Right lung (tissue), 10 donors: ENCODE measurements at places on chromosomes 5 and 9. TPM values are rescaled to one million over a fixed set of nuclear protein-coding genes. Genes with fewer than 3 reads are reported as not detected.
A peak's percentile ranks its signal among the peaks of the same experiment; 100 is the strongest.

Gene SELENOP
- polyA plus RNA-seq = 519 TPM

Gene FIBCD1
- 0.66 TPM for polyA plus RNA-seq

Gene GABRA1
- 2.2 TPM for polyA plus RNA-seq

Gene MSMP
- 0.53 TPM for polyA plus RNA-seq

Gene PPIC
- polyA plus RNA-seq = 47.8 TPM

Gene DOK3
- 6.6 TPM for polyA plus RNA-seq

Gene DIPK1B
- polyA plus RNA-seq = 22.7 TPM

Gene PCDHB12
- 4.3 TPM for polyA plus RNA-seq

Gene CDX1
- 0.25 TPM for polyA plus RNA-seq

Gene HAVCR2
- 2.9 TPM for polyA plus RNA-seq

Gene SV2C
- polyA plus RNA-seq = 0.26 TPM

Gene AFF4
- 39.8 TPM for polyA plus RNA-seq

Gene EGFL7
- polyA plus RNA-seq = 96.3 TPM

Gene SLC4A9
- 0.25 TPM for polyA plus RNA-seq

GRCh38 chr5:157772127-157772526 lies 28.6 kb downstream of the LSM11 start:
- no peak for DNase-seq

- DNase-seq = peak; percentile 73
These were observed 18.4 kb upstream of the EGFL7 start for GRCh38 chr9:136644343-136644592.

- no peak for DNase-seq
These were observed 738.2 kb downstream of the SEMA5A start for GRCh38 chr5:8807636-8808035.

GRCh38 chr5:115510145-115510645 lies 34.4 kb downstream of the FEM1C start:
- no peak for DNase-seq

DNA sequence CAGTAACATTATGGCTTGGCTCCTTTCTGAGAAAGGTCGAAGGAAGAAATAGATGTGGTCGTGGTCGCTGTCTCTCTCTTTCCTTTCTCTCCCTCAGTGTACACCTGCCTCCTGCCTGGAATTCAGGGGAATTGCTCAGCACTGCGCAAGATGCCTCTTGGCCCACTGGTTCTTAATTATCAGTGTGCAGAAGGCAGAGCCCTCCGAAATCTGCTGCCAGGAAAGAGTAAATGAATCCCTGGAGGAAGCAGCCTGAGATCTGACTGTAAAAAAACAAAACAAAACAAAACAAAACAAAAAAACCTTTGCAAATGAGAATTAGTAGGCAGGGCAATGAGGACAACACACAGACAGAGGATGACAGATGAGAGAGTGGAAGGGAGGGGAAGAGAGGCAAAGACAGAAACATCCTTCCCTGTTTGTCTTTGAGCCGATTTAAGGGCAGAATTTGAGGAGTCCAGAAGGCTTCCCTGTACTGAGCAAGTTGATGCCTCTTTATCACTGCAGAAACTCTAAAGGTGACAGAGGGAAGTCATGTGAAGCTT lies 113.8 kb upstream of the PUM3 start:
- DNase-seq = no peak

- DNase-seq = peak; percentile 82
These were observed 209.2 kb upstream of the PAPPA start for GRCh38 chr9:115944166-115944948.

DNA sequence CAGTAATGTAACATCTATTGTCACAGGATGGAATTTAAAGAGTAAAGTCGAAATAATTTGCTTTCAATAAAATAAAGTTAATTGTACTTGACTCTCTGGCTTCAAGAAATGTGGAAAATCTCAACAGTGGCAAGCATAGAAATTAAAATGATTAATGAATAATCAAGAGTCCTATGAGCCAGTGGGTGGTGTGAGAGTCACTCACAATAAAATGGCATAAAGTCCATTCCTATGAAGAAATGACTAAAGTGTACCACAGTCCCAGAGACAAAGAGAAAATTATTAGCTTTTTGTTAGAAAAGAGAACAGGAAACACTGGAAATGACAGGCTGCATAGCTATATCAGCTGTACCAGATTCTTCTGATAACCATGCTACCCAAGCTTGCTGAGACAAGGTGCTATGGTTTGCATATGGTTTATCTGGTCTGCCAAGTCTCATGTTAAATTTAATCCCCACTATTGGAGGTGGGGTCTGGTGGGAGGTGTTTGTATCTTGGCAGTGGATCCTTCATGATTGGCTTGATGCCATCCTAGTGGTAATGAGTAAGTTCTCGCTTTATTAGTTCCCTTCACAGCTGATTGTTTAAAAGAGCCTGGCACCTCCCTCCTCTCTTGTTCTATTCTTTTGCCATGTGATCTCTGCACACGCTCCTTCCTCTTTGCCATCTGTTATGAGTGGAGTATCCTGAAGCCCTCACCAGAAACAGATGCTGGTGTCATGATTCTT lies 647.7 kb upstream of the ITGA1 start:
- DNase-seq = no peak

DNA sequence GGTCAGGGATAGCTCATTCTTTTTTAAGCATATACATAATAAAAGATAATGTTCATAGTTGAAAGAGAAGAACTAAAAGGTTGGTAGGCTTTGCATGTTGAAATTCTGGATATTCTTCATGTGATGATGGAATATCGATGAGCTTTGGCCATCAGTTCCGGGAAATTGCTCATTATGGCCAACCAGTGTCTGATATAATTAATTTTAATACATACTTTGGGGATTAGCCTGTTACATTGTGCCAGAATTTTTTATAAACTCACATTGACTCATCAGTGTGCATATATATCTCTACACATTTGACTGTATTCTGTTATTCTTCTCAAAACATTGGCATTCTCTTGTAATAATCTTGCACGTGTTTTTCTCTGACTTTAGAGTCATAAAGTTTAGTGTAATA lies 84.3 kb downstream of the NNT start:
- no peak for DNase-seq

DNA sequence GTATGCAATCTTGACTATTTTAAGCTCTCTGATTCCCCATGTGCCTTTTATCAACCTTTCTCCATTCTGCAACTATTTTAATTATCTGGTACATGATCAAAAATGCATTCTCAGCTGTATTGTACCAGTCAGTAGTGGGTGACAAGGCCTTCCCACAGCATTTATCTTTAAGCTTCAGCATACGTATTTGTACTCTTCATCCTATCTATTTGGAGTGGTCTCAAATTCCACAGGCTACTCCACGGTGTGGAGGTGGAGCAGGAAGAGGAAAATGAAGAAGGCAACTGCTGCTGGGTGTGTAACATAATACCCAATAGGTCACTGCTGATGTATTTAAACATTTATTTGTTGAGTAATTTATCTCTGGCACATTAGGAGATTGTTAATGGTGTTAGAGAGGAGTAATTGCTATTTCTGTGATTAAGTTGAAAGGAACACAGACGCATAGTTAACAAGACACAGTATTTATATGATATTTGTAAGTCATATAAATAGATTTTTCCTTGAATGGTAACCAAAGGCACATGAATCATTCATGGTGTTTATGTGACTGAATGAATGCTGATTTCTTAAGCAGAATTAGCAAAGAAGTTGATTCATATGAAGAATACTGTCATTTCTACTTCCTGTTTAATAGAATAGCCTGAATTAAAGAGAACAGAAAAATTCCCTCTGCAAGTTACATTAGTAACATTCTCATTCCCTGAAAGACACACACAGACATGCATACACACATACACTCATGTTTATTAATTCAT lies 153.8 kb upstream of the NR3C1 start:
- DNase-seq = no peak

- no peak for DNase-seq
These were observed 122.5 kb downstream of the NPR3 start for GRCh38 chr5:32833663-32834062.

DNA sequence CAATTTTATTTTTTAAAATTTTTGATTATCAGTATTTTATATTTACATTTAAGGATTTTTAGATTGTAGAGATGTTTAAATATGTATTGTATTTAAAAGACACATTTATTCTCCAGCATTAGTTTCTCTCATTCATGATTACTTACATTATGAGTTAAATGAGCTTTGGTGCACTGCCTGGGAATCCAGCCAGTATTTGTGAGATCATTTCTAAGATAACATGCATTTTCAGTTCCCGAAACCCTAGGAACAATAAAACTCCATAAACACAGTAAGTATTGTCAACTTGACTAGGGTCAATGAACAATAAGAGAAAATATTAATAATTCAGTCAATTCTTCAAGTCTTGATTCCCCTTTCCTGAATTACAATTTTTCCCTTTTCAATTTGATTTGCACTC lies 403.3 kb downstream of the PLK2 start:
- DNase-seq = no peak

- peak; percentile 2 for DNase-seq
These were observed 6.9 kb upstream of the MEIKIN start for GRCh38 chr5:131952301-131952857.

GRCh38 chr9:33835625-33836260 lies 18.8 kb downstream of the UBE2R2 start:
- DNase-seq = no peak

GRCh38 chr5:129118405-129118804 lies 23.9 kb downstream of the ISOC1 start:
- no peak for DNase-seq

DNA sequence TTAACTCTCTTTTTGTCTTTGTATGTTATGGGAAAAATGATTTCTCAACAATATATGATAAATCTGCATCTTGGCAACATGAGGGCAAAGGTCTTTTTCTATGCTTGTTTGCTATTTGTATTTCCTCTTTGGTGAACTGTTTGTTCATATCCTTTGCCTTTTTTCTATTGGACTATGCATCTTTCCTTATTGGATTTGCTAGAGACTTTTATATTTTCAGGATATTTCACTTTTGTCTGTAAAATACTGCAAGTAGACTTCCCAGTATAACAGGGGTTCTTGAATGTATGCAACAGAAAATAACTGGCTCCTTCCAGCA lies 69.4 kb upstream of the SSBP2 start:
- no peak for DNase-seq

DNA sequence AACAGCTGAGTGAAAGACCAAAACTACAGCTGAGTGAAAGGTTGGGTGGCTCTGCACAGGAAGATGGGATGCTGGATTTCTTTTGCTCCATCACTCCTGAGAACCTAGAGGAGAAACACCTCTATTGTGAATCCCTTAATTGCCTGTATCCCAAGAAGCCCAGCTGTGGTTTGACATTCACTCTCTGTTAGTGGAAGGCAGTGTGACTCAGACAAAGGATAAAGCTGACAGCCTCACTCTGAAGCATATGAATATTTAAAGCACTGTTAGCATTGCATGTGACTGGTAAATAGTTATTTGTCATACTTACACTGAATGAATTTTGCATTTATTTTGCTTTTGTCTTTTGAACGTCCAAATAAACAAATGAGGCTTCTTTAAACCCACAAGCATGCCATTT lies 367.1 kb upstream of the RIOK2 start:
- DNase-seq = no peak

DNA sequence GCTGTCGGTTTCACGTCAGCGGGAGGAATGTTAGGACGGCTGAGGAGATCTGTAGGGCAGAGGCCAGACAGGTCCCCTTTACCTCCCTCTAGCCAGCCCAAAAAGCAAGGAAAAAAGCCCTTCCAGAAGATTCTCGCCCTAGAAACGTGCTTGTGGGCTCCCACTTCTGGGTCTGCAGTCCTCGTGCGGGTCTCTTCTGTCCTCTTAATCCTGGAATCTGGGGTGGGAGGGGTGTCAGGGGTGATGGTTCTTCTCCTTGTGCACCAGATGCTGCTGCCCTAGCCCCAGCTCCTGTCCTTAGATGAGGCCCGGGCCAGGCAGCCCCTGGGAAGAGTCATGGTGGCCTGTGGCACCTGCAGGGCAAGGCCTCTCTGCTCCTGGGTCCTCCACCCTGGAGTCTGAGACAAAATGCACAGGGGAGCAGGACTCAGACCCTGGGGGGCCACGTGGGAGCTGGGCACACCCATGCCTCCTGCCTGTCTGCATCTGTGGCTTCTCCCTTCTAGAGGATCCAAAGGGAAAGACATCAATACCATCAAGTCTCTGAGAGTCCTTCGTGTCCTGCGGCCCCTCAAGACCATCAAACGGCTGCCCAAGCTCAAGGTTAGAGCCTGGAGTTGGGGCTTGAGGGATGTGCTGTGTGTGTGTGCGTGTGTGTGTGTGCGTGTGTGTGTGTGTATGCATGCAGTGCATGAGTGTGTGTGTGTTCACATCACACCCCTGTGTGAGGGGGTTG lies 174.2 kb downstream of the CACNA1B start:
- DNase-seq = no peak

DNA sequence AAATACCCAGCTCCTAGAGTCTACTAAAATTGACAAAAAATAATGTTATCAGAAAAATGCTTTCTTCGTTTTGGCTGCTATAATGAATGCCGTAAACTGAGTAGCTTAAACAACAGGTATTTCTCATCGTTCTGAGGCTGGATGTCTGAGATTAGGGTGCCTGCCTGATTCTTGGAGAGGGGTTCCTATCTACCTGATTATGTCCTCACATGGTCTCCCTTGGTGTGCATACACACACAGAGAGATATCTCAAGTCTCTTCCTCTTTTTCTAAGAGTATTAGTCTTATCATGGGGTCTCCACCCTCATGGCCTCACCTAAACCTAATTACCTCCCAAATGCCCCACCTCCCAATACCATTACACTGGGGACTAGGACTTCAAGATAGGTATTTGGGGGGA lies 40.6 kb upstream of the CSNK1G3 start:
- no peak for DNase-seq

- DNase-seq = peak; percentile 46
These were observed 764 bp downstream of the CAMLG start for GRCh38 chr5:134738963-134739661.

- no peak for DNase-seq
These were observed 22.6 kb upstream of the HK3 start for GRCh38 chr5:176921714-176922113.

GRCh38 chr5:129962506-129962905 lies 58.2 kb downstream of the CHSY3 start:
- no peak for DNase-seq

DNA sequence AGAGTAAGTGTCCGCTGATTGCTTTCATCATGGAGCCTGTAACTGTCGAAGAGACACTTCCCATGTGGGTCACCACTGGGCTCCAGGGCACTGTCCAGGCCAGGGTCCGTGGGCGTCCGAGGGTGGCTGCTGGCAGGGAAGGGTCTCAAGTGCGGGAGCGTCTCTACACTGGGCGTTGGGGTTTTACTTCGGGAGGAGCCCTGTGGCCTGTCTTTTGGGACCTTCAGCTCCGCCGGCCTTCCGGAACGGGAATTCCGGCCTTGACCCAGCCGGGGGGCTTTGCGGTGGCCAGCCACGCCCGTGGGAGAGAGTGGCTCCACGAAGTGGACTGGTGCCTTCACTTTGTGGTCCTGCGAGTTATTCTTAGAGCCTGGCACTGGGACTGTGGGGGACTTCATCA lies 86.2 kb downstream of the CAMSAP1 start:
- DNase-seq = no peak

DNA sequence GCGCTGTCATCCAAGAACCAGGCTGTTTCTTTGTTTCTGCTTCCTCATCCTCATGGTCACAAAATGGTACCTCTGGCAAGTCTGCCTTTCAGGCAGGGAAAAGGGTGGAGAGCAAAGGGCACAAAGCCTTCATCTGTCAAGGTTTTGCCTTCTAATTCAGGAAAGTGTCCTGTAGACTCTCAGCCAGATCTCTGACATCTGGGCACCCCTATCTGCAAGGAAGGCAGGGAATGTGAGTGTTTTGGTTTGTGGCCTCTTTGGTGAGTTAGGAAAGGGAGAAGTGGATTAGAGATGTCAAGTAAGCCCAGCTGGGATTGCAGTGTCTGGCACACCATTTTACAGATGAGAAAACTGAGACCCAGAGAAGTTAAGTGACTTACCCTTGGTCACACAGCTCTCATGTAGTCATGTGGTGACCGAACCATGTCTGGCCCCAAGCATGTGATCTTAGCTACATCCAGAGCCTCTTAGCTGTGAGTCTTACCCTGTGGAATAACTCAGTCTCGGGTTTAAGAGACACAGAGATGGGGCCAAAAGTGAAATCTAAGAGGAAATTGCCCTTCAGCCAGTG lies 115.6 kb upstream of the SAP30L start:
- no peak for DNase-seq
